ENCODE measurements at places on chromosomes 13 and 19. TPM values are rescaled to one million over a fixed set of nuclear protein-coding genes. Genes with fewer than 3 reads are reported as not detected.

- no peak overlapping the region for H3K4me3 ChIP-seq
- no peaks in the 10 kb centered on the region for H3K27me3 ChIP-seq
Observed at GRCh38 chr13:76733671-76734070, 152.5 kb downstream of the KCTD12 start.

The LGALS14 gene
- not detected for total RNA-seq

The SLC15A1 gene
- total RNA-seq = not detected

- H3K27me3 ChIP-seq = no peaks in the 10 kb centered on the region
- H3K4me3 ChIP-seq = no peak overlapping the region
- H3K27ac ChIP-seq = no peak overlapping the region
- H3K36me3 ChIP-seq = no peaks in the 10 kb centered on the region
- DNase-seq = no peak
Observed at GRCh38 chr13:100365680-100366079, 222.9 kb downstream of the GGACT start.

The LAIR2 gene
- total RNA-seq = 1.4 TPM

The ZNF132 gene
- 4.9 TPM for total RNA-seq

The SGCG gene
- not detected for total RNA-seq

- H3K4me3 ChIP-seq = no peak overlapping the region
- H3K27ac ChIP-seq = no peak overlapping the region
- no peak for DNase-seq
Observed at GRCh38 chr13:49977992-49978391, 18.9 kb upstream of the TRIM13 start.

The FGF21 gene
- not detected for total RNA-seq

DNA sequence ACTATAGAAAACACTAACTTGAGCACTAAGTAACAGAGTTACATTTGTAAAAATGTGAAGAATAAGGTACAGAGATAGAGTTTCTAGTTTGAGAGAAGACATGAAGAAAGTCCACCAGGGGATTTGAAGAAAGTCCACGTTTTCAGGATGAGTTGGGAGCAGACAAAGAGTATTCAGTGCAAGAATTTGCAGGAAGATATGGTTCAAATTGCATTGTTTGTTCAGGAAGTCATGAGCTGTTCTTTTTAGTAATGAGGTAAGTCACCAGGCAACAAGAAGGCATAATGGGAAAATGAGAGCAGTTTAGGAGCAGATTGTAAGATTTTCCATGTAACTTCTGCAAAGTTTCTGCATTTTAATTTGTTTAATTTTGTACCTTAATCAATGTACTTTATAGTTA lies 618.0 kb downstream of the DACH1 start:
- no peak overlapping the region for H3K27ac ChIP-seq
- no peaks in the 10 kb centered on the region for H3K27me3 ChIP-seq
- no peak overlapping the region for H3K4me3 ChIP-seq

DNA sequence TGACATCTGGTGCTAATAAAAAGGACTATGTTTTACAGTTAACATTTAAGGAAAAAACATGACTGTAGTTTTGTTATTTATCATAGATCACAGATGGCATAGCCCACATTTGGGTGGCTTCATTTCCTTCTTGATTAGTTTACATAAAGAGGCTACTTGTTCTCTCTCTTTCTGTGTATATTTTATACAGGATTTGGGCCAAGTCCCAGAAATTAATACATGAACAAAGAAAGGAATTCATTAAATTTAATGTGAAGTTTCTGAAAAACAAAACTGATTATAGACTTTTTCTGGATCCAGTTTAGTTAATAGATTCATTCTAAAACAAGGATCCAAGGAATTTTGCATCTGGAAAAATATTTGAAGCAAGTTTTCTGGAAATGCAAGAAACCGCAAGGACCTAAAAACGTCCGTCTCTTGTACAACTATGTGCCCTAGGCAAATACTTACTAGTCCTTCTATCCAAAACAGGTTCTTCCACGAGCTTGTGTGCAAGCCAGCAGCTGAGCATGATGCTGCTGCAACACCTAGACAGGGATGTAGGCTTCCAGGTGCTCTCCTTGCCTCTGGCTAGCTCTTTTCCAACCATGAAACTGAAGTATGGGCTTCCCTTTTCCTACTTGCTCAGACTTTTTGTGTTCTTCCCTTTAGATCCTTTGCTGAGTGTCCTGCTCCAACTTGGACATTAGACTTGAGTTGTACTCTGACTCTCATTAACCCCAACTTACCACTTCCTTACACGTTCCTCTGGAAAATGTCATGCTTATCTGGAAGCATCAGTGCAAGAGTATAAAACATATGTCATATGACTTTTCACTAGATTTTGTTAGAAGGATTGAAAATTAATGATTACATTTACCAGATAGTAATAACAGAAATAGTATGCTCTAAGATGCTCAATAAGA lies 161.5 kb upstream of the STARD13 start:
- no peaks in the 10 kb centered on the region for H3K4me1 ChIP-seq
- no peaks in the 10 kb centered on the region for H3K27me3 ChIP-seq
- H3K36me3 ChIP-seq = no peaks in the 10 kb centered on the region
- no peak overlapping the region for H3K4me3 ChIP-seq
- H3K27ac ChIP-seq = no peak overlapping the region
- DNase-seq = no peak

The LRG1 gene
- total RNA-seq = not detected

The NAPSA gene
- 19.7 TPM for total RNA-seq

- no peaks in the 10 kb centered on the region for H3K36me3 ChIP-seq
- H3K4me1 ChIP-seq = peaks cover 14% of the 10 kb centered on the region
- H3K27ac ChIP-seq = no peak overlapping the region
- H3K4me3 ChIP-seq = no peak overlapping the region
Observed at GRCh38 chr19:55303477-55303876, 19.7 kb downstream of the BRSK1 start.

- no peak for DNase-seq
- no peaks in the 10 kb centered on the region for H3K4me1 ChIP-seq
- H3K36me3 ChIP-seq = no peaks in the 10 kb centered on the region
Observed at GRCh38 chr13:38530492-38530891, 156.4 kb upstream of the FREM2 start.

GRCh38 chr13:24865163-24865953 lies 101.4 kb downstream of the RNF17 start:
- no peak overlapping the region for H3K4me3 ChIP-seq
- DNase-seq = no peak
- H3K36me3 ChIP-seq = no peaks in the 10 kb centered on the region
- no peaks in the 10 kb centered on the region for H3K4me1 ChIP-seq
- no peaks in the 10 kb centered on the region for H3K27me3 ChIP-seq
- no peak overlapping the region for H3K27ac ChIP-seq

DNA sequence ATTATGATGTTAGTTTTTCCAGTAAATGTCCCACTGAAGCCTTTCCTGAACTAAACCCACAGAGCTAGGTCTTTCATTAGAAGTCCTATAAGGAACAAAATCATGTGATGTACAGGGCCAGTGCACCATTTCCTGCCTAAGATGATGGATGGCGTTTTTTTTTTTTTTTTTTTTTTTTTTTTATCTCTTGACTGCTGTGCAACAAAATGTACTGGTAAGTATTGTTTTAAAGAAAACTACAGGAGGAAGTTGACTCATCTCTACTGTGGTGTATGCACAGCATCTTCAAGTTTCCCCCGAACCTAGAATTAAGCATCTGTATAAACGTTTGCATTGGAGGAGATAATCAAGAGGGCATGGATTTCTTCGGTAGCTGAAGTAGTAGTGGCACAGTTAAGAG lies 197.5 kb downstream of the NBEA start:
- no peak overlapping the region for H3K27ac ChIP-seq
- H3K27me3 ChIP-seq = no peaks in the 10 kb centered on the region
- no peak for DNase-seq
- H3K4me1 ChIP-seq = no peaks in the 10 kb centered on the region
- no peak overlapping the region for H3K4me3 ChIP-seq

The CYP4F2 gene
- not detected for total RNA-seq

- no peaks in the 10 kb centered on the region for H3K36me3 ChIP-seq
- peaks cover 30% of the 10 kb centered on the region for H3K4me1 ChIP-seq
- no peaks in the 10 kb centered on the region for H3K27me3 ChIP-seq
- H3K27ac ChIP-seq = peak overlapping the region; percentile 17
- H3K4me3 ChIP-seq = peak overlapping the region; percentile 53
Observed at GRCh38 chr13:41130356-41130755, 2.2 kb downstream of the KBTBD6 start.

Data from CD8-positive, alpha-beta memory T cell (primary cell).